ENCODE measurements at places on chromosomes 3 and 15.

DNA sequence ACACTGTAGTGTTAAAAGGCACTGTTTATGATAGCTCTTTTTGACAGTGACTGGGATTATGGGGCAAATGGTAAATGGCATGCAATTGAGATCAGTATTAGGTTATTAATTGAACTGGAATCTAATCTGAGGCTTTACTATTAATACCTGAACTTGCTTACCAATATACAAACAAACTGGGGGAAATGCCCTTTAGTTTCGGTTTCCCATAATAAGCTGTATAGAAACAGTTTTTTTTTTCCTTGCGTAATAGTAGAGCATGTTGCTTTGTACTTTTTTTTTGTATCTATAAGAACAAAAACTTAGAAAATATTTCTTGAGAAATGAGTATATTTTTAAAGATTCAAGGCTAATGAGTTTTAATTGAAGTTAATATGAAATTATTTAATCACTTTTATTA lies 95.0 kb downstream of the FNDC3B start:
- DNase-seq = no peak

- no peak for DNase-seq
Observed at GRCh38 chr3:193812791-193813500, 219.9 kb downstream of the OPA1 start.

- DNase-seq = no peak
Observed at GRCh38 chr3:8597219-8597853, 47.3 kb downstream of the SSUH2 start.

DNA sequence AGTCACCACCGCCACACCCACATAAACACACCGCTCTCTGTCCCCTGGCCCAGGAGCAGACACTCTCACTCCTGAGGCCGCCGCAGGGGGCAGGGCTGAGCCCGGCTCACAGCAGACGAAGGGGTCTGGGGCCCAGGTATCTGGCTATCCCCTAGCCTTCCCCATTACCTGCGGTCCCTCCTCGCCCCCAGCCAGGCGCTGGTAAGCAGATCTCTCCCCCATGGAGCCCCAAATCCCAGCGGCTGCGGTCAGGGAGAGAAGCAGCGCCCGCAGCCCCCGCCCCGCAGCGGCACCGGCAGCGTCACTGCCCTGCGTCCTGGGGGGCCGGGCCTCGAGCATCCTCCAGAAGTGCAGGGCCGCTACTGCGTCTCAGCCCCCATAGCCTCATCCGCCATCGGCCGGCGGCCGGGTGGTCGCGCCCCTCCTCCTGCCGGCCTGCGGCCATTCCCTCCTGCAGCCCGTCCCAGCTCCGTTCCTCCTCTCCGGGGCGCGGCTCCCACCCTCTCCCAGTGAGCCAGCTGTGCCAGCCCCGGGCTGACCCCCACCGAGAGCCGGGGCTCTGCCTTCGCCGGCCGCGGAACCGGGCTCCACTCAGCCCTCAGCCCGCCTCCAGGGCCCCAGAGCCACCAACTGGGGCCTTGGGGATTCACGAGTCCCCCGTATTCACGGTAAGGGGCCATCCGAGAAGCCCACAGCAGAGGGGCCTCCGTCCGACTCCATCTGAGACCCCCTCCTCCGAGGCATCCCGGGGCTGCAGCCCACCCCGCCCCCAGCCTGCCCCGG lies 13.1 kb downstream of the TNK2 start:
- peak; percentile 83 for DNase-seq

- no peak for DNase-seq
Observed at GRCh38 chr3:66555214-66555844, 54.5 kb upstream of the LRIG1 start.

DNA sequence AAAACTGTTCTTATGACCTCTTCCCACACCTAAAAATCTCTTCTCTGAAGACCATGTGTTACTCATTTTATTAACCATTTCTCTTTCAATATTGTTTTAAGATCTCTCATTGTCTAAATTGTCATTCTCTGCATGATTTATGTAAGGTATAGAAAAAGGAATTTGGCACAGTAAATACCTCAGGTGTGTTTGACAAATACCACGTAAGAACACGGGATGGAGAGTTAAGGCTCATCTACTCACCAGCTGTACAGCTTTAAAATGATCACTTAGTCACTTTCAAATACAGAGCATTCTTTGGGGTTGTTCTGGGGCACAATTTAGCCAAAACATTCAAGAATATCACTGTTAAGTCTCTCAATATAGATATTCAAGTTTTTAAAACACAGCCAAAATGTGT lies 627.1 kb downstream of the MCTP2 start:
- DNase-seq = no peak

- DNase-seq = no peak
Observed at GRCh38 chr3:138125548-138126221, 6.5 kb downstream of the A4GNT start.

DNA sequence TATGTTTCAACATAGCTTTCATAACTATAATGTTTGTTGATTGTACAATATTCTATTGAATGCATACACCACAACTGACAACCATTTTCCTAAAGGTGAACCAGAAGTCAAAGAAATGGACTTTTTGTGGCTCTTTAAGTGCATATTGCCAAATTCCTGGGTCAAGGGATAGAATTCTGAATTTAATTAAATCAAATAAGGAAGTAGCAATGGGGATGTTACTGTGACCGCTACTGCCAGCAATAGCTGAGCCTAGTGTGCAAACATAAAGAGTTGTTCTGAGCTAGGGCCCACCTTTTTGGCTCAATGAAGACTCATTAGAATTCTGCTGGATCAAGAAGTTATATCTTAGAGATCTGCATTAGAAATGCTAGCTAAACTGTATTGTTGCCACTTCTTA lies 17.3 kb upstream of the KBTBD8 start:
- DNase-seq = no peak

- DNase-seq = no peak
Observed at GRCh38 chr3:88987776-88988175, 119.6 kb upstream of the EPHA3 start.

GRCh38 chr15:25930931-25931330 lies 67.8 kb upstream of the ATP10A start:
- DNase-seq = no peak

- DNase-seq = no peak
Observed at GRCh38 chr15:31815411-31816155, 214.7 kb upstream of the CHRNA7 start.

- DNase-seq = no peak
Observed at GRCh38 chr15:68318931-68319909, 41.7 kb downstream of the FEM1B start.

DNA sequence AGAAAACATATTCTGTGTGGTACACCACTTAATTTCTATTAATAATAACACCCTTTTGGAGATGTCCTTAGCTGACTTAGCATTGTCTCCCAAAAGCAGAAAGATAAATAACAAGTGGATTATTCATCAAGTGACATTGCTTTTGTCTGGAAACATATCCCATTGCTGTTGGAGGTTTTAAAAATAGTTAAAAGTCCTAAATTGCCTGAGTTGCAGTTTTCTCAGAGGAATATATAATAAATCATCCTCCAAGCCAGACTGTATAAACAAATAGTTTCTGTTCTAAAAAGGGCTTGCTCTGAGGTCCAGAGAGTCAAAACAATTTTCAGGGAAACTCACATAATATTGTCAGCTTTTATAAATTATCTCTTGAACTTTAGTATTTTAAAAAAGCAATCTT lies 60.4 kb upstream of the CD96 start:
- DNase-seq = no peak

DNA sequence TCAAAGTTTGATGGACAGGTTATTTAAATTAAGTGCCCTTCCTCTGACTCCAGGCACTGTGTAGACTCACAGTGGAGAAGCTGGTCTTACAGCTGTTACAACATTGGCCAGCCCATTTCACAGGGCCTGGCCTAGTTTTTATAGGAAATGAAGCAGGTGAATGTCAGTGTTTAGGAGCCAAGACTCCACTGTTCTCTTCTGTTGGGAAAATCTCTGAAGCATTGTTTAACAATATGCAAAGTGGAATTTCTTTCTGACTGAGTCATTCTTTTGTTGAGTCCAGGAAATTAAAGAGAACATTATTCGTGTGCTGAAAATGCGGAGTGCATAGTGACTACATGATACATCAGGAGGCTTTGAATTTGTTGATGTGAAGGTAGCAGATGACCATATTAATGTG lies 64.7 kb downstream of the ARRDC4 start:
- DNase-seq = no peak

DNA sequence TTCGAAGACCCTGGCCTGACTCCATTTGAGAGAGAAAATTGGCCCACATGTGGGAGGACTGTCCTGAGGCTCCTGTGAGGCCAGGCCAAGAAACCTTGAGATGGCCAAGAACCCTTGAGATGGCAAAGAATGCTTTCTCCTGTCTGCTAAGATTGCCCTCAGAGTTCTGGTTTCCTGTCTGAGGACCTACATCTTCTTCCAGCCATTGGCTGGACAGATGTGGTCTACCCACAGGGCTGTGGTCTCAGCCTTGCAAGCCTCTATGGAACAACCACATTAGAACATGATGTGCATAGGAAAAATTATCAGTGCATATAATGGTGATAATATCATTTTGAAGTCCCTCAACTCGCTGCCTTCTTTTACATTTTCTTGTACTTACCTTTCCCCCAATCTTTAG lies 10.8 kb upstream of the RASA2 start:
- DNase-seq = no peak

- no peak for DNase-seq
Observed at GRCh38 chr3:134111616-134112015, 81.9 kb upstream of the SLCO2A1 start.

DNA sequence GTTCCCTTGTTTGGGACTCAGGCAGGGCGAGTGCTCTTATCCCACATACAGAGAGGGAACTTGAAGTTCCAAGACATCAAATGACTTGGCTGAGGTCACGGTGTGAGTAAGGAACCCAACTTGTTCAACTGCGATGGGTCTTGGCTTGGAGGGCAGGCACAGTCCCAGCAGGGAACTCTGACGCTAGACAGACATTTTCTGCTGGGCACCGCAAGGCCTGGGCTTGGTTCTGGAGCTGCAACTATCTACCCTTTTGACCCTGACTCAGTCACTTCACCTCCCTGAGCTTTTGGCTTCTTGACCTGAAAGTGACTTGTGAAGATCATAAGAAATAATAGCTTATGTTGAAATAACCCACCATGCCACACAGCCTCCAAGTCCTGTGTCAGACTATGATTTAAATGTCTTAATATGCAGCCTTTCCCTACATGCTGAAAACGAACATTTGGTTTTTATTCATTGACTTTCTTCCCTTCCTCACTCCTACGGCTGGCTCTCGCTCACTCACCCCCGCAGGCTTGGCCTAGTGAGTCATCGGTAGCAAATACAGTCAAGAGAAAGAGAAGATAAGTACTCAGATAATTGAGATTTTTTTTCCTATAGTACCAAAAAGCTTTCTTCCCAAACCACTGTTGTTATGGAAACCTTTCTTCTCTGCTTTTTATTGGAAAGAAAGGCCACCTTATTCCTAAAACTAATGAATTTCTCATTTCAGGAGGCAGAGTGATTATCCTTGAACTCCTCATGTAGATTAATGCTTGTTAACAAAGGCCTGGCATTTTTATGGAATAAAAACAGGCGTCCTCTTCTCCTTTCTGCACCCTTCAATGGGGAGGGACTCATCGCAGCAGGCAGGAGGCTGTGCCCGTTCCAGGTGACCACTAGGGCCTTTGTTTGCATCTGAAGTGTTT lies 178.4 kb downstream of the ATP10A start:
- no peak for DNase-seq

- DNase-seq = no peak
Observed at GRCh38 chr15:27170851-27171250, 199.9 kb downstream of the GABRG3 start.

DNA sequence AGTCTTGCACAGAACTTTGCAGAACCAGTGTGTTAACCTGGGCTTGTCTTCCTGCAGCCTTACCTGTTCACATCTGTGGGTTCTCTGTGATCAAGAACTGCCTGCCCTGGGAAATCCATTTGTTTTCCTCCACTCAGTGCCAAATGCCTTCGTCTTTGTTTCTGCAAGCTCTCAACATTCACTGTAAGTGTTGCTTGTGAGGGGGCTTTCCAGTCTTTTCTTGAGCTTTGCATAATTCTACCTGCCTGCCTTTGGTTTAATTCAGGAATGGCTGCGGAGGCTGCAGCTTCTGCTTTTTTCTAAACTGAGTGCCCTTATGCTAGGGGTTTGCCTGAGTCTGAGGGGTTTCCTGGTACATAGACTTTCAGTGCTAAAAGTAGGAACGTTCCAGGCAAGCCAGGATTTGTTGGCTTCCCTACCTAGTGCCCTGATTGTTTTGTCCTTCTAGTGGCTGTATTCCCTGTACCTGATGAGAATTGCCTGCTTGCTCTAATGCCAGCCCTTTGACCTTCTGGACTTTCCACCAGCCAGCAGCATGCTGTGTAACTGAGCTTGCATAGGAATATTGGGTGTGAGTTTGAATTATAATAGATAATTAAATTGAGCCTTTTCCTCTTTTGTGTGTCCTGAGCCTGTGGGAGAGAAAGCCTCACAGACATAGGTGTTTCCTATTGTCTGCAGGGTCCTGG lies 96.6 kb upstream of the CLSTN2 start:
- DNase-seq = no peak

GRCh38 chr3:69181592-69182211 lies 59.3 kb upstream of the LMOD3 start:
- no peak for DNase-seq

DNA sequence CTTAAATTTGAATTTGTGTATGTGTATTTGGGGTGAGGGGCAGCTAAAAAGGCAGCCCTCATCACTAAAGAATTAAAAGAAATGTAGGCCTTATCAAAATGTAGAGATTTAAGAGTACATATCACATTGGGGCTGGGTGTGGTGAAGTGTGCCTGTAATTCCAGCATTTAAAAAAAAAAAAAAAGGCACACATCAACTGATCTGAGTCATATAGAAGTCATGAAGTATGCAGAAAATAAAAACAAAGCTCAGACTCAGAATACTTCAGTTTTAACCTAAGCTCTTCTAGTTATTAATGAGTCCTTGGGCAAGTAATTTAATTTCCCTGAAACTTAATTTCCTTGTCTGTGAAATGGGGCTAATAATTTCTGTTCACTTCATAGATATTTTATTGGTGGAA lies 31.6 kb downstream of the SLC24A1 start:
- no peak for DNase-seq

DNA sequence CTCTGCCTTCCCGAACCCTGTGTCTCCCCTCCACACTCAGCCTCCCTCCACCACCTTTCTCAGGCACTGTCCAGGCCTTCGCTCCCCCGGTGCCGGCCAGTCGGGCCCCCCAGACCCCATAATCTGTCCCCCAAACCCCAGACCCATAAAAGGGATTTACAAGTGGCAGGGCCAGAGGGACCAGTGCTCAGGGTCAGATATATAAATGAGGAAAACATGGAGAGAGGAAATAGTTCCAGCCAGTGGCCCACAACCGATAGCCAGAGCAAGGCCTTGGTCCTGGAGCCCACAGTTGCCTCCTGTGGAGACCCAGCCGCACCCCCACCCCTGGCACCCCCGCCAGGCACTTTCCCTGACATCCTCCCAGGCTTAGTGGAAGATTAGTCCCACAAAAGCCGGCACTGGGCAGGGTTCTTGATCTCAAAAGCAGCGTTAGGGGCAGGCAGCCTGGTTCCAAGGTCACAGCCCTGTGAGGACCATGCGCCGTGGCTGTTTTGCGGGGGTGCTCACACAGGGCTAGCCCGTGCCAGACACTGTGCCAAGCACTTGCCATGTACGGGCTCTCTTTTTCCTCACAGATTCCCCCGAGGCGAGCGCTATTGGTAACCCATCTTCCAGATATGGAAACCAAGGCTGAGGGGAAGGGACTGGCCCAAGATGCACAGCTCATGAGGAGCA lies 1.1 kb upstream of the PLXND1 start:
- no peak for DNase-seq
